ENCODE measurements at places on chromosomes 12 and 14. TPM values are rescaled to one million over a fixed set of nuclear protein-coding genes. Genes with fewer than 3 reads are reported as not detected.

ATP5F1B gene
- 273 TPM for total RNA-seq

CLEC4C gene
- total RNA-seq = 0.33 TPM

MAP1LC3B2 gene
- not detected for total RNA-seq

CHFR gene
- 23.4 TPM for total RNA-seq

DNA sequence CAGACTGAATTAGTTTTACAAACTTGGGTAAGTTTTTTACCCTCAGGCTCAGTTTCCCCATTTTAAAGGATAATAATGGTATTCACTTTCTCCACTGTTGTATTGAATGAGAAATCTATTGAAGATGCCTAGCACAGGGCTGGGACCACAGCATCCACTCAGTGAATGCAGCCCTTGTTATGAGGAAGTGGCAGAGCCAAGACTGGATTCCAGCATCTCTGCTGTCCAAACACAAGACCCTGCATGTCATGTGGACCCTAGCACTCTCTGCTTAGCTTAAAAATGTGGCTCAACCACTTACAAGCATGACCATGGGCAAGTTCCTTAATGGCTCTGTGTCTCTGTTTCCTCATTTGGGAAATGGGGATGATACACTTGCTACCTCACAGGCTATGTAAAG, 24.1 kb upstream of the TRIM9 start:
- H3K27me3 ChIP-seq = no peaks in the 10 kb centered on the region
- no peak overlapping the region for H3K4me3 ChIP-seq
- no peaks in the 10 kb centered on the region for H3K36me3 ChIP-seq
- no peaks in the 10 kb centered on the region for H3K4me1 ChIP-seq

DNA sequence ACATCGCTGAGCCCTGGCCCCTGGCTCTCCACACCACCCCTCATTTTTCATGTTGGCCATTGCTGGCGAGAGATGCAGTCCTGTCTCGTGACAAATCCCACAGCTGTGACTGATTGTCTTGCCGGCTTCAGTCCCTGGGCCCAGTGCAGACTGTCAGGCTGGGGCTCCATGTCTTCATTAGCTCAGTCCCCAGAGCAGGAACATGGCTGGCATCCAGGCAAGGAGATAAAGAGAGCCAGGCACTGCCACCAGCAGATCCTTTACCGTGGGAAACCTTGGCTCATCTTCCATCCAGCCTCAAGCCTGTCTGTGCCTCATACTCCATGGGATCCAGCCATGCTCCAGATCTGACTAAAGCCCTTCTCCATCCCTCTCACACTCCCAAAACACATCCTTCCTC, 284.7 kb upstream of the FKBP4 start:
- no peak overlapping the region for H3K27ac ChIP-seq
- no peaks in the 10 kb centered on the region for H3K36me3 ChIP-seq
- H3K4me1 ChIP-seq = no peaks in the 10 kb centered on the region
- no peaks in the 10 kb centered on the region for H3K27me3 ChIP-seq
- H3K4me3 ChIP-seq = no peak overlapping the region
- no peak for DNase-seq

- H3K27ac ChIP-seq = no peak overlapping the region
- peaks cover 19% of the 10 kb centered on the region for H3K36me3 ChIP-seq
- no peaks in the 10 kb centered on the region for H3K4me1 ChIP-seq
- no peak overlapping the region for H3K4me3 ChIP-seq
- DNase-seq = no peak
These were observed 41.7 kb downstream of the ACADS start for GRCh38 chr12:120767071-120768024.

DNA sequence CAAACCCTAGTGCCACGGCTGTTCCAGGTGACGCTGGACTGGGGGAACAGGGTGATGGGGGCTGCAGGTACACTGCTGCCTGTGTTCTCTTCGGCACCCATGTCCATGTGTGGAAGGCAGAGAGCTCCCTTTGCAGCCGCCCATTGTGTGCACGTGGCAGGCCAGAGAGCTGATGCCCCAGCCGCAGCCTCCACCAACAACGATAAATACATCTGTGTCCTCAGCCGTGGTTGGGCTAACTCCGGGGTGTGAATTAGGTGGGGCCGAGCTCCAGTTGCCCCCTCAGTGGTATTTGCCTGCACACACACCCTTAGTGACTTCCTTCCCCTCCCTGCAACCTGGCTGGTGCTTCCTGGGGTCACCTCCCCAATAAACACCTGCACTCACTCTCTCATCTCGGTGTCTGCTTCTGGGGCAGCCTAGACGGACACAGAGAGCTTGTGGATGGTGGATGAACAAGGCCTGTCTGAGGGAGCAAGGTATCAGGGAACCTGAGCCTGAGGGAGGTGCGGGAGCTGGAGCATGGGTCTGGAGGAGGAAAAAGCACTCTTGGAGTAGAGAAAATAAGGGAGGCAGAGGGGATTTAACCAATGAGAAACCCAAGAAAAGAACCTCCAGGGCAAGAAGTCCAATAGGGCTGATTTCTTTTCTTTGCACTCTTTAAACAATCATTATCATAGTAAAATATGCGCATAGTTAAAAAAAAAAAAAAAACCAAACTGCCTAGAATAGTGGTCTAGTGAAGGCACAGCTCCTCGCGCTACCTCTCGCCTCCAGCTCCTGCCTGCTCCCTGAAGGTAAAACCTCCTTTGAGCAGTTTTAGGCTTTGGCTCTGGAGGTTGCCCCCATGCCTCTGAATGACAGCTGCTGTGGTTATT, 112.6 kb downstream of the ZNF664 start:
- H3K27ac ChIP-seq = no peak overlapping the region
- no peaks in the 10 kb centered on the region for H3K27me3 ChIP-seq
- no peak for DNase-seq
- H3K4me1 ChIP-seq = no peaks in the 10 kb centered on the region
- no peaks in the 10 kb centered on the region for H3K36me3 ChIP-seq

DNA sequence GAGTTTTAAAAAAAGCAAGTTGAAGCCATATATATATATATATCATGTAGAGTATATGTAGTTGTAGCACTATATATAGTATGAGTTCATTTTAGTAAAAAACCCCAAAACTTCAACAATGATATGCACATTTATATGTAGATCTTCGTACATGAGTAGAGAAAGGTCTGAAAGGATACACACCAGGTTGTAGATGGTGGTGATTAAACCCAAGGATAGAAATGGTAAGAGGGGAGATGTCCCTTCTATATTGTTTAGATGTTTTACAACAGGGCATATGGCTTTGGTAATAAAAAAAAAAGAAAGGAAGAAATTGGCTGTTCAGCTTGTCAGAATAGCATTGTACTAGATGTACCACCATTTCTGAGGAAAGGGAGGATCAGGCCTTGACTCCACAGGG, 31.9 kb upstream of the MED13L start:
- H3K27me3 ChIP-seq = no peaks in the 10 kb centered on the region
- DNase-seq = no peak
- no peak overlapping the region for H3K4me3 ChIP-seq
- no peak overlapping the region for H3K27ac ChIP-seq
- H3K36me3 ChIP-seq = no peaks in the 10 kb centered on the region
- peaks cover 15% of the 10 kb centered on the region for H3K4me1 ChIP-seq

- DNase-seq = no peak
- no peak overlapping the region for H3K27ac ChIP-seq
- no peaks in the 10 kb centered on the region for H3K36me3 ChIP-seq
- no peak overlapping the region for H3K4me3 ChIP-seq
- no peaks in the 10 kb centered on the region for H3K4me1 ChIP-seq
These were observed 25.6 kb upstream of the WSCD2 start for GRCh38 chr12:108103517-108103916.

DNA sequence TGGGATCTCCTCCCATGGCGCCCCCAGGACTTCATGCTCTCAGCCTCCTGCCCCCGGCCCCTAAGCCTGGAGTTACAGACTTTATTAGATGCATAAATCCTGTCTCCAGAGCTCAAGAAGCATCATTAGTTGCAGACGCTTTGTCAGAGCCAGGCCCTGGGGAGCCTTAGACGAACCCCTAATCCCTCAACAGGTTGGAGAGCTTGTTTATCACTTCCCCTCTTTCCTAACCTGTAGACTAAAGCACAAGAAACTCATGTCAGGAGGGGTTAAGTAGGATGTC, 260 bp upstream of the NPFF start:
- no peaks in the 10 kb centered on the region for H3K27me3 ChIP-seq
- H3K4me1 ChIP-seq = peaks cover 4% of the 10 kb centered on the region
- peaks cover 21% of the 10 kb centered on the region for H3K36me3 ChIP-seq
- no peak overlapping the region for H3K27ac ChIP-seq
- DNase-seq = no peak
- H3K4me3 ChIP-seq = no peak overlapping the region

DNA sequence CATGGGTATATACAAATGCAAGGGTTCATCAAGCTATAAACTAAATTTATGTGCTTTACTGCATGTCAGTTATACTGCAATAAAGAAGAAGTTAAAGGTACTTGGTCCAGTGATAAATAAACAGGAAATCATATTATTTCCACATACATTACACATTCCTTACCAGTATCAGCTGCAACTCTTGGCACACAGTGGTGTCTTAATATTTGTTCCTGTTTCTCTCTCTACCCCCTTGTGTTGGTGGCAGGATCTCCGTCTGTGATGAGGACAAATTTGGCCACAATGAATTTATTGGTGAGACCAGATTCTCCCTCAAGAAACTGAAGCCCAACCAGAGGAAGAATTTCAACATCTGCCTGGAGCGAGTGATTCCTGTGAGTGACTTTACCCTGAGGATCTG, 19.2 kb upstream of the OAS1 start:
- H3K27me3 ChIP-seq = peaks cover 3% of the 10 kb centered on the region
- H3K4me3 ChIP-seq = no peak overlapping the region
- no peak overlapping the region for H3K27ac ChIP-seq
- H3K36me3 ChIP-seq = no peaks in the 10 kb centered on the region
- no peak for DNase-seq

- DNase-seq = no peak
- H3K4me3 ChIP-seq = no peak overlapping the region
- H3K27ac ChIP-seq = no peak overlapping the region
These were observed 22.5 kb upstream of the PCNX1 start for GRCh38 chr14:70884595-70885342.

DNA sequence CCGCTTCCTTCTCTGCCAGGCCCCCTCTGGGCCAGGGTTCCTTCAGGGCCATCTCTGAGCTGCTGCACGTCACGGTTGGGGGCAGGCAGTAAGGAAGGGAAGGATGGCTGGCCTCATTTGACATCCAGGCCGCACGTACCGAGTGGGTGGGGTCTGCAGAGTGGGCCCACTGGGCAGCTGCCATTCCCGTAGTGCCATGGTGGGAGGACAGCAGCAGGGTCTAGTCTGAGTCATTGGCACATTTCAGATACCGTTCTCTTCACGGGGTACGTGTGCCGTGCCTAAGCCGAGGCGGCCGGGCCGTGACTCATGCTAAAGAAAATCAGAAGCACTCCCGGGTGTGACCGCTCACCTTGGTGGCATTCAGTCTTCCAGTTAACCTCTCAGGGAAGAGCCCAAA, 43.9 kb downstream of the IL31 start:
- H3K4me3 ChIP-seq = no peak overlapping the region
- H3K36me3 ChIP-seq = peaks cover 21% of the 10 kb centered on the region
- H3K27me3 ChIP-seq = no peaks in the 10 kb centered on the region

DNA sequence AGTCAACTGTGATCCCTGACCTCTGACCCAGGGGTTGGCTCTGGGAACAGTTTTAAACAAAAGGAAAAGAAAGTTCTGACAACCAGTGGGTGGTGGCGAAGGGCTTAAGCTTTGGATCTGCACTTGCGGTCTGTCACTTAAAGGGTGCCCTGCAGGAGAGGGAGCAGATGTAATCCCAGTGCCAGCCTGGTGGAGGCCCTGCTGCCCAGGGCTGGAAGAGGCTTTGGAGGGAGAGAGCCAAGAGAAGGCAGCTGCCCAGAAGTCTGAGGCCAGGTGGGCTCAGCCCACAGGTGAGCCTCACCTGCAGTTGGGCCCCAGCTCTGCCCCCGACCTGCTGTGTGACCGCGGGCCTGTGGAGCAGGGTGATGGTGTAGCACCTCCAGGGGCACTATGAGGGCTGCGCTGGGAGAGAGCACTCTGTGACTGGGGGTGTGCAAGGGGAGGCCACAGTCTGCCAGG, 19.1 kb downstream of the SH2B3 start:
- DNase-seq = no peak
- peaks cover 8% of the 10 kb centered on the region for H3K36me3 ChIP-seq
- H3K4me1 ChIP-seq = peaks cover 44% of the 10 kb centered on the region
- no peaks in the 10 kb centered on the region for H3K27me3 ChIP-seq
- H3K4me3 ChIP-seq = no peak overlapping the region

- H3K27ac ChIP-seq = no peak overlapping the region
- H3K4me3 ChIP-seq = no peak overlapping the region
- no peaks in the 10 kb centered on the region for H3K36me3 ChIP-seq
- no peaks in the 10 kb centered on the region for H3K27me3 ChIP-seq
- no peaks in the 10 kb centered on the region for H3K4me1 ChIP-seq
These were observed 390.7 kb downstream of the C12orf75 start for GRCh38 chr12:105721051-105721825.

GRCh38 chr12:50453872-50454271, 50.9 kb upstream of the DIP2B start:
- no peak for DNase-seq
- H3K36me3 ChIP-seq = peaks cover 17% of the 10 kb centered on the region
- H3K4me1 ChIP-seq = no peaks in the 10 kb centered on the region
- H3K27ac ChIP-seq = no peak overlapping the region
- no peaks in the 10 kb centered on the region for H3K27me3 ChIP-seq
- H3K4me3 ChIP-seq = no peak overlapping the region

DNA sequence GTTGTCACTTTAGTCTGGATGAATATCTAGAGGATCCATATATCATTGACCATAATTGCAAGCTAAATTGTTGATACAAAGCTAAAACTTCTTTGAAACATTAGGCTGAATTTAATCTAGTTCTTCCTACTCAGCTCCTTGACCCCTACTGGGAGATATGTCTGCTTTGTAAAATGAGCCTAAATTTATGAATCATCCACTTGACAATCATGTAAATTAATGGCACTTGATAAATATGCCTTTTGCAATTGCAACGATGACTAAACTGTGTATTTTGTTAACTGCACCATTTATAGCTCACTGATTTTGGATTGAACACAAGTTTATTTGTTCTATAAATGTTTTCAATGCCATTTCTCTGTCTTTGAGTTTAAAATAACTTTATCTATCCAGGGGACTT, 1616.5 kb upstream of the FLRT2 start:
- H3K4me1 ChIP-seq = no peaks in the 10 kb centered on the region
- no peaks in the 10 kb centered on the region for H3K36me3 ChIP-seq
- DNase-seq = no peak
- H3K27ac ChIP-seq = no peak overlapping the region

- H3K4me1 ChIP-seq = peaks cover 30% of the 10 kb centered on the region
- H3K27ac ChIP-seq = peak overlapping the region; percentile 99
- peak overlapping the region; percentile 7 for H3K4me3 ChIP-seq
- peaks cover 2% of the 10 kb centered on the region for H3K36me3 ChIP-seq
- no peak for DNase-seq
These were observed 2.0 kb downstream of the ZBTB25 start for GRCh38 chr14:64501411-64502171.

Data from liver (tissue), 10 donors.